Stimulated activated CD4-positive, alpha-beta T cell treated with anti-CD3 and anti-CD28 coated beads, Interleukin-1b, Interleukin-23, amount 100 ng/mL, for 1 hour (primary cell): ENCODE measurements at places on chromosomes 3 and 15.

GRCh38 chr3:122148941-122149627 is 34.4 kb upstream of the CASR start:
- no peak for DNase-seq

GRCh38 chr15:82540984-82541431 is 751 bp upstream of the RPS17 start:
- no peak for DNase-seq

GRCh38 chr3:47035645-47036044 is 56.2 kb downstream of the NBEAL2 start:
- DNase-seq, result no peak

- DNase-seq, result no peak
Observed at GRCh38 chr3:2154621-2155020, 56.0 kb downstream of the CNTN4 start.

GRCh38 chr15:30030345-30030744 is 52.4 kb upstream of the GOLGA8J start:
- DNase-seq, result no peak

DNA sequence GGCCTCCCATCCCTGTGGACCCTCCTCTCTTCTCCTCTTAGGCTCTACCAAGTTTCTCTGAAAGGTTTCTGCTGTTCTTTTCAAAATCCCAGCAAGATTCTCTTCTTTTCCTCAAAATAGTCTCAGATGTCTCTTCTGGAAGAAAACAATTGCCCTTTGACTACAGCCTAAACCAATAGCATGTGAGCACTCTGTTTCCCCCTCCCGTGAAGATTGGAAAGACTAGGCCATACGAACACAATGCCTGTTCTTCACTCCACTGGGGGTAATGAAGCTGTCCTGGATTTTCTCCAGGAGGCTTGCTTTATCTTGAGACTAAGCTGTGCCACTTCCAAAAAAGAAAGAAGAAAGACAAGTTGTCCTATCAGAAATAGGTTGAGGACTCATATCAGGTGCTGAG is 178.7 kb upstream of the MCTP2 start:
- DNase-seq, result no peak

DNA sequence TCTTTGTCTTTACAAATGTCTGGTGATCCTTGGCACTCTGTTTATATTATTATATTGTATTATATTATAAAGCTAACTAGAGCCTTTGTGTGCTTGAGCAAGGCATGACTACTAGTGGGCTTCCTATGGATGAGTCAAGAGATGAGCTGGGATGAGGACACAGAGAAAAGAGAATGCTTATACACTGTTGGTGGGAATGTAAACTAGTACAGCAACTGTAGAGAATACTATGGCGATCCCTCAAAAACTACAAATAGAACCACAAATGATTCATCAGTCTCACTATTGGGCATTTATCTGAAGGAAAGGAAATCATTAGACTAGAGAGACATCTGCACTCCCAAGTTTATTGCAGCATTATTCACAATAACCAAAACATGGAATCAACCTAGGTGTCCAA is 40.8 kb upstream of the MED12L start:
- no peak for DNase-seq

- no peak for DNase-seq
Observed at GRCh38 chr3:64199932-64200331, 25.3 kb downstream of the PRICKLE2 start.

DNA sequence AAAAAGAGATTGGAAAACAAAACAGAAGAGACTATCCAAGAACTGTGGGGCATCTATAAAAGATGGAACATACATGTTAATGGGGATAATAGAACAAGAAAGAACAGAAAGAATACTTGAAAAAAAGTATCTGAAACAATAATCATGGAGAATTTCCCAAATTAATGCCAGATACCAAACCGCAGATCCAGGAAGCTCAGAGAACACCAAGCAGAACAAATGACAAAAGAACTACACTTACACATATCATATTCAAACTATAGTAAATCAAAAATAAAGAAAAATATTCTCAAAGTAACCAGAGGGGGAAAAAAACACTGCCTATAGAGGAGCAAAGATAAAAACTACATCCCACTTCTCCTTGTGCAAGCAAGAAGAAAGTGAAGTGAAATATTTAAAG is 40.0 kb downstream of the CLASP2 start:
- no peak for DNase-seq

DNA sequence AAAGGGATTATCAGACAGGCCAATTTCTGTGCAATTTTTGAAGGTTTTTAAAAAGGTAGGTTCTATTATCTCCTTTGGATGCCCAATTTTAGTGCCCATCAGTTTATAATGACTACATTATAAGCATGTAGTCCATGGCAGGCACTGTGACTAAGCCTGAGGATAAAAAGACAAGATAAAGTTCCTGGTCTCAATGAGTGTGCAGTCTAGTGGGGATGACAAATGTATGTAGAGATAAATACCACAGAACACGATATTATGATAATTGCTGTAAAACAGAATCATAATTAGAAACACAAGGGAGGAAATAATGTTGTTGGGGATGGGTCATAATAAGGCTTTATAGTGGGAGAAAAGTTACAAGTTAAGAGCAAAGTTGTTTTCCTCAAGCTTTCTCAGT is 163.1 kb downstream of the ZNF385D start:
- DNase-seq, result no peak

DNA sequence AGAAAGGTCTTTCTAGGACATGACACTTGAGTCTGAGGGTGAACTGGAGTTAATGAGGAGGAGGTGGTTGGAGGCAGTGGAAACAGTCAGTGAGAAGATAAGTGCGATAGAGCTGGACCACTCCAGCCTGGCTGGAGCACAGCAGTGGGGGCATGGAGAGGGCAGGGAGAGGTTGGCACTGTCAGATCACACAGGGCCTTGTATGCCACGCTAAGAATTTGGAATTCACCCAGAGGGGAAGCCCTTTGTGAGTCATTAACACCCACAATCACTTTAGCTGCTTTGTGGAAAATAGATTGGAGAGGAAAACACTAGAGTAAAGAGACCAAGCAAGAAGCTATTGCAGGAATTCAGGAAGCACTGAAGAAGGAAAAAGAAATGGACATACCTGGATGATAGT is 83.3 kb downstream of the ZNF621 start:
- no peak for DNase-seq

DNA sequence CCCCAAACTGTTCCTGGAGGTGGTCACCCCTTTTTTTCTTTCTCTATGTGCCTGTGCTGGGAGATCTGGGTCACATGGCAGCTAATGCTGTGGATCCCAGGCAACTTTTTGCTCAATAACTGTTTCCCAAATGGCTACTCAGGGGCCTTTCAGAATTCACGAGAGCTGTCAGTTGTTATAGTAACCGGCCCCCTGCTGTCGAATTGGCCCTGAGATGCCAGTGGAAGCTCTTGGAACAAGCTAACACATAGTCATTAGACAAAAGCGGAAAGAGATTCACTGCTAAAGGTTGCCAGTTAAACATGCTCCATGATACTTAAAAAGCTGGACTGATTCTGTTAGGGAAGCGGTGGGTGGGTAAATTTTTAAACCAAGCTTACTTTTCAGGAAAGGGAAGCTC is 144.1 kb downstream of the FEZF2 start:
- no peak for DNase-seq

GRCh38 chr3:149134575-149134974 is 5.1 kb downstream of the HPS3 start:
- no peak for DNase-seq

- DNase-seq, result no peak
Observed at GRCh38 chr3:27792869-27793268, 70.7 kb upstream of the EOMES start.

- DNase-seq, result no peak
Observed at GRCh38 chr3:43624619-43625305, 3.0 kb upstream of the ANO10 start.

GRCh38 chr3:76222201-76222600 is 436.9 kb upstream of the ZNF717 start:
- DNase-seq, result no peak

- DNase-seq, result no peak
Observed at GRCh38 chr3:196689941-196690660, 21.9 kb downstream of the CEP19 start.

- DNase-seq, result no peak
Observed at GRCh38 chr3:105837143-105837740, 31.6 kb downstream of the CBLB start.

DNA sequence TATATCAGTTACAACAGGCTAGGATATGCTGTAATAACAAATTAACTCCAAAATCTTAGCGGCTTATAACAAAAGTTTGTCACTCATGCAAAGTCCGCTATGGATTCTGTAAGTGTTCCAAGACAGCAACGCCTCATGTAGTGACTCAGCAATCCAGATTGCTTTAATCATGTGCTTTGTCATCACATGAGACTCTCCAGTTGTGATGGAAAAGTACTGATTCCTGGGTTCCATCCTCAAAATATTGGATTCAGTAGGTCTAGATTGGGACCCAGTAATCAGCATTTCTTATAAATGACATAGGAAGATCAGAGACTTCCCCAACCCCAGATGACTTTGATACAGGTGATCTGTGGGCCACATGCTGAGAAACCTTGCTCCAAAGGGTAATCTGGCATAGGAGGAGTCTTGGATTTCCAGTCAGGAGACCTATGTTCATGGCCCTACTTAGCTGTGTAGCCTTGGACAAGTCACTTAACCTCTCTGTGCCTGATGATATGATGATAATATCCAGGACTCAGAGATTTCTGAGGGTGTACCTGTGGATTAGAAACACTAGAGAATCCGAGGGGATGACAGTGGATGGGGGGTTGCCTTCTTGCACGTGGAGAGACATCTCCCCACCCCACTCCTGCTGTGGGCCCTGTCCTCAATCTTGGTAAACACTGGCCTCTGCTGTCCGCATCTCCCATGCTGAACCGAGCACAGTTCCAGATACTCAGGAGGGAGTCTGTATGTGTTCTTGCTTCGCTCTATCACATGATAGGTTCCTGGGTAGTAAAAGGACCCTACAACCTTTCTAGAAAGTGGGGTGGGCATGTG is 65.5 kb downstream of the CORO2B start:
- DNase-seq, result no peak

- peak; percentile 14 for DNase-seq
Observed at GRCh38 chr3:195907934-195908693, at the start of gene TNK2. Gene TNK2, minus strand, starts transcription at chr3:195908551. Its CDS starts 19,963 bp downstream, at chr3:195888588.

DNA sequence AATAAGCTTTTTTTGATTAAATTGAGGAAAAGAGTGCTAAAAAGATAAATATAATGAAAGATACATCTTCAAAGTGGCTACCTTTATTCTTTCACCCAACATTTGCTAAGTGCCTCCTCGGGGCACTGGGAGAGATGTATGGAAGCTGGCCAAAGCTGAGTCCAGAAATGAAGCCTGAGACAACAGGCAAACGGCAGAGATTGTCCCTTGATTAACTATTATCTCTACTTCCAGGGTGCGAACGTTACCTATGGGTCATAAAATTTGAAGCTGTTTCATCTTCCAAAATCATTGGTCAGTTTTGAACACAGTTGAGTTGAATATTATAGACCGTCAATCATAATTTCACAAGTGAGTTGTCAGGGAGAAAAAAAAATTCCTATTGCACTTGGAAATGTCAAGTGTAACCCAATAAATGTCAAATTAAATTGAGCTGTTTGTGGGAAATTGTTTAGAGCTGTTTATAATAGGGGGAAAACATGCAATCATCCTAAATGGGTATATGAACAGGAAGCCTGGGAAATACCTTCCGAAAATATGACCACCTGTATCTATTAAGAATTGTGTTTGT is 73.9 kb downstream of the SUCLG2 start:
- DNase-seq, result no peak

GRCh38 chr3:51642462-51642861 is 28.6 kb upstream of the TEX264 start:
- no peak for DNase-seq

GRCh38 chr15:81924729-81925128 is 121.1 kb downstream of the MEX3B start:
- DNase-seq, result no peak

- no peak for DNase-seq
Observed at GRCh38 chr15:77622209-77622933, 10.3 kb downstream of the LINGO1 start.

- DNase-seq, result no peak
Observed at GRCh38 chr15:88419830-88420229, 47.4 kb downstream of the MRPL46 start.

GRCh38 chr3:156617781-156618180 is 56.6 kb upstream of the TIPARP start:
- no peak for DNase-seq

- DNase-seq, result no peak
Observed at GRCh38 chr15:60126200-60126599, 122.1 kb downstream of the FOXB1 start.

DNA sequence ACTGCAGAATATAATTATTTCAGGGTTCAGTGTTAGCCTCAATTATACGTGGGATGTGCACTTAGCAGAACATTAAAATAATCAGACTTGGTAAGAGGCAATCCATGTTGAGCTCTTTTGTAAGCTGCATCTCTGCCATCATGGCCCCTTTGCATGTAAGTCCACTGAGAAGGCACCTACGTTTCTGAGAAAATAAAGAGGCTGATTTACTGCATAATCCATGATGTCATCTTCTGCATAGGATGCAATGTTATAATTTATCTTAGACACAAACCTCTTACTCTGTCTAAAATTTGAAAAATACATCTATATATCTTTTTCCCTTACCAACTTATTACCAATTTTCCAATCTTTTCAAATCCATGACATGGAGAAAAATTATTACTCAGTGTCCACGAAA is 1294.7 kb downstream of the ZPLD1 start:
- no peak for DNase-seq

DNA sequence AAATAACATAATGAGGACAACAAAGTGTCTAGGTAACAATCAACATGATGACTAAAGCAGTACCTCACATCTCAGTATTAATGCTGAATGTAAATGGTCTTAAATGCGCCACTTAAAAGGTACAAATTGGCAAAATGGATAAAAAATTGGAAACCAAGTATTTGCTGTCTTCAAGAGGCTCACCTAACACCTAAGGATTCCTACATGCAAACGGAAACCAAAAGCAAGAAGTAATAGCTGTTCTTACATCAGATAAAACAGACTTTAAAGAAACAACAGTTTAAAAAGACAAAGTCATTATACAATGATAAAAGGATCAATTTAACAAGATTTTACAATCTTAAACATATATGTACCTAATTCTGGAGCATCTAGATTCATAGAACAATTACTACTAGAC is 22.5 kb downstream of the CSNK1G1 start:
- DNase-seq, result no peak
